ENCODE measurements at places on chromosomes 7 and 10.
A peak's percentile ranks its signal among the peaks of the same experiment; 100 is the strongest.

DNA sequence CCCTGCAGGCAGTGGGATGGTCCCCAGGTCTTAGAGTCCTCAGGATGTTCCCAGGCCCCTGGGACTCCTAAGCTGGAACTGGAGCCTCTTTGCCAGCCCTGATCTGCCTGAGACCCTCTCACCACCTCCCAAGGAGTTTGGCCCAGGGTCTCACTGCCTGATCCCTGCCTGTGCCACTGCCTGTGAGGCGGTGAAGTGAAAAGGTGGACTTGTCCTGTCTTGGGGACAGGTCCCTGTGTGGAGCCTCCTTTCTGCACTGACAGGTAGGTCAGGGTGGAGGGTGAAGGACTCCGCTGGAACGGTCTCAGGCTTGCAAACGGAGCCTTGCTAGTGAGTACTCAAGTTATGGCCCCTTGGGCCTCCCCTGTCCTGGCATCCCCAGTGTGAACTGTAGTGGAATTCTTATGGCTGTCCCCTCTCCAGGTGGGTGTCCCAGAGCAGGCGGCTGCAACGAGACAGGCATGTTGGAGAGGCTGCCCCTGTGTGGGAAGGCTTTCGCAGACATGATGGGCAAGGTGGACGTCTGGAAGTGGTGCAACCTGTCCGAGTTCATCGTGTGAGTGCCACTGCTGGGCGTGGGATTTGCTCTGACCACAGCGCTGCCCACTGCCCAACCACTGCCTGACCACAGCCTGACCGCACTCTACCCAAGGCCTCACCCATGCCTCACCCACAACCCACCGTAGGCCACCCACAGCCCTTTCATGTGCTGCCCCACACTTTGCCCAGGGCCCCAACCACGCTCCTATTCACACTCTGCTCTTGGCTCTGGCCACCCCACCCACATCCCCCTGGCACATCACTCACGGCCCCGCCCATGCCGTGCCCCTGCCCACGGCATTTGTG, 19.5 kb downstream of the RAMP3 start:
- no peak for DNase-seq

DNA sequence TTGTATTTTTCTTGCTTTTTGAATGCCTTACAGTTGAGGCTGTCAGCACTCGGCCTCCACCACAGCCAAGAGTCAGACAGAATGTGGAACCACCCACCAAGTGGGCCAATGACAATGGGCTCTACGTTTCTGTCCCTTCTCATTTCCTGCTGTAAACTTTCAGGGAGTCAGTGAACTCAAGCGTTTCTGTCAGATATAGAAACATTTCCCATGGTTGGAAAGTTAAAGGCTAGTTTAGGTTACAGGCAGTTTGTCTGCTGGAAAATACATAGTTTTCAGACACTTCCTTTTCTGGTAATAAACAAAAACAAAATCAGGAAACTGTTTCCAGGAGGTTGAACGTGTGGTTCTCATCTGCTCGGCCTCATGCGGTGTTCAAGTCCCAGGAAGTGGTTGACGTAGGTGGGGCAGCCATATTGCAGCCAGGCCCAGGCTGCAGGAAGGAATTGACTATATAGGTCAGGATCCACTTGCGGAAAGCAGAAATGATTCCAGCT, 245.1 kb downstream of the CAMK1D start:
- no peak for DNase-seq

- no peak for DNase-seq
Measured at GRCh38 chr7:41915871-41916270, 213.0 kb upstream of the INHBA start.

DNA sequence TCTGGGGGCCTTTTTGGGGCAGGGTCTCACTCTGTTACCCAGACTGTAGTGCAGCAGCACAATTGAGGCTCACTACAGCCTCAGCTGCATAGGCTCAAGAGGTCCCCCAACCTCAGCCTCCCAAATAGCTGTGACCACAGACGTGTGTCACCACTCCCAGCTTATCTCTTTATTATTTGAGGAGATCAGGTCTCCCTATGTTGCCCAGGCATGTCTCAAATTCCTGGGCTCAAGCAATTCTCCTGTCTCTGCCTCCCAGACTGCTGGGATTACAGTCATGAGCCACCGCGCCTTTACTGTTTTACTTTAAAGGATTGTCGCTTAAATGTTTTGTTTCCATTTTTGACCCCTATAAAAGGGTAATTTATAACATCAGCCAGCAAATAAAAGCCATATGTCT, 502.6 kb upstream of the AUTS2 start:
- no peak for DNase-seq

- DNase-seq, result no peak
Measured at GRCh38 chr7:1085266-1085665, 2.6 kb upstream of the GPER1 start.

- no peak for DNase-seq
Measured at GRCh38 chr10:13422800-13423199, 74.7 kb upstream of the SEPHS1 start.

DNA sequence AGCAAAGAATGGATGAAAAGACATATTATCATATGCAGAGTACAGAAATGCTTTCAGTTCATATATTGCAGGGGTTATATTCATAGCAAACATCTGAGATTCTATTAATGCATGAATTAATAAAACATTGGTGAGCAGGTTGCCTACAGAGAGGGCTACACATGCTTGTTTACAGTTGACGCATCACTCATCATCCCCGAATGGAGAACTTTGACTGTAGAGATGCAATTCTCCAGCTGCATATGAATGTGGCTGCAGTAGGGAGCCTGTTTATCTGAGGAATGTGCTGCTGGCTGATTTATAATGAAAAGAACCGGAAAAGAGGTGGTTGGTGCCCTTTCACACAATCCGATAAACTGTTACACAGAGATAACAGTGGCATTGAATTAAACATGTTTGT, 116.5 kb downstream of the GRM3 start:
- DNase-seq, result no peak

DNA sequence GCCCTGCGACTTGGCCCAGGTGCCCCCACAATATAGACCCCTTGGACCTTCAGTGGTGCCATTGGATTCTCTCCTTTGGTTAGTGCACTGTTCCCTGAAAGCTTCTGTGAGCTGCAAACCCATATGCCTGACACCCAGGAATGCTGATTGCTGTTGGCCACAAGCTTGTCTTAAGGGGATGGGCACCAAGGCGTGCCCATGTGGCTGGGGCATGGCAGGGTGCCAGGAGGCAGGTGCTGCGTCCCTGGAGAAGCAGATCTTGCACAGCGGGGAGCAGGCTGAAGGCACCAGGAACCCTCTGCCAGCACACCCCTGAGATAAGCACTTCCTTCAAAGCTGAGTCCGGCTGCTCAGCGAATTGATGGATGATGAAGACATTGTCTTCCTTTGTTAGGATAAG, 411.8 kb downstream of the SDK1 start:
- no peak for DNase-seq

DNA sequence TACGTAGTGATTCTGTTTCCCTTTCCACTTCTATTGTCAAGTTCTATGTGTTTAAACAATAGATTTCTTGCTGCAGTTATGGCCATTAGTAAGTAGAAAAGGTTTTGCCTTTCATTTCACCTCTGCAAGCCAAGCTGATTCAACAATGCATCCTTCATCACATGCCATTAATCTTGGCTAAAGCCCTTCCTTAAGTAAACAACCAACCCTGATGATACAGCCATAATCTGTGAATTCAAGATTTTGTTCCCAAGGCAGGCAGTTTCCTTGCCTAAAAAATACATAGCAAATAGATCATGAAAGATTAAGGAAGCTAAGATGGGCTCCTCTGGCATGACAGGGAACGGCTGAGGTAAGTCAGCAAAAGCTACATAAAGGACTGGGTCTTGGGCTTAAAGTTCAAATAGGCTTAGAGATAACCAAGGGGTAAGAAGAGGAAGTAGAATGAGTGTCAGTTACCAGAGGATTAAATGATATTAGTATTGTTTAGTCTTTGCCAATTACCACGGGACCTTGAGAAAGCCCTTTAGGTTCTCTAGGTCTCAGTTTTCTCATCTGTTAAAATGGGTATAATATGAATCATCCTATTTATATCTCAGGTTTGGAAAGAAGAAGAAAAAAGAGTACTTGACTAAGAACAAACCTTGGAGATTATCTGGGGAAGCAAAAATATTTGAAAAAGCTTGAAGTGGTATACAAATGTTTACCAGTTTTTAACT, 35.9 kb upstream of the ANK3 start:
- DNase-seq, result no peak

- DNase-seq, result no peak
Measured at GRCh38 chr10:48550977-48551376, 53.9 kb downstream of the ARHGAP22 start.

DNA sequence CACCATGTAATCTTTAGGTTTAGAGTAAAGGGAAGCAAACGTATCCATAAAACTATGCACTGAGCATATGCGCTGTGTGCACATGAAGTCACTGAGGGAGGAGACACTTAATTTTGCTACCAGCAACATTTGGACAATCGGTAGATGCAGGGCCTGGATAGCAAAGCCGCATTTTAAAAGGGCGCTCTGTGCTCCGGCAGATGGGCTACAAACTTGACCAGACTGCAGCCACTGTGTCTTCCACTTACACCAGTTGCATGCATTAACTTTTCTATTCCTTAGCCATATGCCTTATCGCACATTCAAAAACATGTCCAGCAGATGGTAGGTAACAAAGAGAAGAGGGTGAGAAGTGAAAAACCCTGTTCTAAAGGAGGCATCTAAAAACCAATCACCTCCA, 18.3 kb downstream of the FAM171A1 start:
- no peak for DNase-seq

DNA sequence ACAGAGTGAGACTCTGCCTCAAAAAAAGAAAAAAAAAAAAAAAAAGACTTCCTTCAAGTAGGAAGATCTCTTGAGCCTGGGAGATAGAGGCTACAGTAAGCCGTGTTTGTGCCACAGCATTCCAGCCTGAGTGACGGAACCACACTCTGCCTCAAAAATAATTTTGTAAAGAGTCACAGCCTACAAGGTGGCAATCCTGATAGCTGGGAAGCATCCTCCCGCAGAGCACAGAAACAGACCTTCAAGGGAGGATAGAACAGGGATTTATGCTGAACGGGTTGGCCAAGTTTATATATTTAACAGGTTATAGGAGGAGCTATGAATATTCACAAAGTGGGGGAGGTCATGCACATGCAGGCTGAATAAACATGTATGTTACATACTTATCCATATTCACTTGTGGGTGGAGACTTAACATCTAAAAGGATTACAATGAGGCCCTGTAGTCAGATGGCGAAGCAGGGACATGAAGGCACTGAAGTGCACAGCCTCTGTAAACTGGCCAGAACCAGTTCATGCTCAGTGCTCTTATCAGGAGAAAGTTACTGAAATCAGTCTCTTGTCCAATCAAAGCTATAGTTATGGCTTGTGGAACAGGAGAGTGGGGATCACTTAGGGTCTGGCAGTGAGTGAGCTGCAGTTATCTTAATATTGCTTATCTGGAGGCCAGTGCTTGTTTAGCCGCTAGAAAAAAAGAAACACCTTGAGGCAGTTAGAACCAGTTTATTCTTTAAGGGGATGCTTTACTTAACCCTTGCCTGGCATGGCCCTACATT, 6.8 kb downstream of the LMBR1 start:
- DNase-seq, result no peak

GRCh38 chr7:80945976-80946375, 27.1 kb upstream of the SEMA3C start:
- DNase-seq, result no peak

DNA sequence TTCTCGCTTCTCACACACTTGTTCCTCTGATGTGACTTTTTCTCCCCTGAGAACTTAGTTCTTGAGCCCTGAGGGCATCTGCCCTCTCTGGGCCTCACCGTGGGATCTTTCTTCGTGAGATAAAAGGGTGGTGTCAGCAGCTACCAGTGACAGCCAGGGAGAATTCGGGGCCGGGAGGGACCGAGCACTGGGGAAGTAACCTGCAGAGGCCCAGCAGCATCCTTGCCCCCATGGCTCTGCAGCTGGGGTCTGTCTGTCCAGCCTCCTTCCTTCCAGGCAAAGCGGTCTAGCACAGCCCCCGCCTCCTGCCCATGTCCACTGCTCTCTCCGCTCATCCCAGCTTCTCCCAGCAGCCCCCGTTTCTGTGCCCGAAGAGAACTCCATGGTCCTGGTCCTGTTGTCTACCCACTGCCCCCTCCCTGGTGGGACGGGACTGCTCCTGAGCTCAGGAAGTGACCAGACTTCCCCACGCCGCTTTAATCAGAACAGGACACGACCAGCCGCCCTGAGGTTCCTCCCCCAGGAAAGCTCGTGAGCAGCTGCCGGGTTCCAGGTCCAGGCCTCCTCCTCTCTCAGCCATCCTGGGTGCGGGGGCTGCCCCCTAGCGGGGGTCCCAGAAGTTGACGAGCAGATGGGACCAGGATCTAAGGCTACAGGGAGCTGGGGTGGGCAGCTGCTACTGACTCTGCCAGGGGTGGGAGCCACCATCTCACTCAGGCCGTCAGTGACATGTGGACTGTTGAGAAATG, 187.5 kb downstream of the WDR37 start:
- no peak for DNase-seq

DNA sequence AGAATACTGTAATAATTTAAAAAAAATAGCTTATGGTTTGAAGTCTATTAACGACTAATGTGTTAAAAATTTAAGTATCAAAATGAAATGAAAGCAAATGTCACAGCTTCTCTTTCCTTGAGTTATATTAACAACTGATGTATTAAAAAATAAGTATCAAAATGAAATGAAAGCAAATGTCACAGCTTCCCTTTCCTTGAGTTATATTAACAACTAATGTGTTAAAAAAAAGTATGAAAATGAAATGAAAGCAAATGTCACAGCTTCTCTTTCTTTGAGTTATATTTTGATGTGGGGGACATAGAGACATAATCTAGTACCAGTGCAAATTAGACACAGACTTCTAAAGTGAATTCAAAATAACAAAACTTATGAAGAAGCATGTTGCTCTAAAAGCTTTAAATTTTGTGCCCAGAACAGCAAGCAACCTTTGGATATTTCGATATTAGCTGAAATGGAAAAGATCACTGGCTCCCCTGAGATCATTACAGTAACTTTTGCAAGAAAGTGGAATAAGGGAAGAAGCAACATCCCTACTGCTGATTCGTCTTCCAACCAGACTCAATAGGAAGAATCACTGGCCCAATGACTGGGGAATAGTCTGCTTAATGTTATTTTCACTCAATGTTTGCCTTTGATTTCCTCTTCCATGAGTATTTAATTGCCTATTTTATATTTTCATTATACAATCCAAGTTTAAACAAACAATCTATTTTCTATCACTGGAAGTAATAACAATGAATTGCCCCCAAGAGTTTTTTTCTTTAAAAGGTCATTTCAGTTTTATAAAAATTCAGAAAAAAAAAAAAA, 8.0 kb downstream of the SKAP2 start:
- DNase-seq, result no peak

- peak; percentile 35 for DNase-seq
Measured at GRCh38 chr7:6271694-6272440, 557 bp downstream of the CYTH3 start.

- DNase-seq, result no peak
Measured at GRCh38 chr7:36710186-36710791, 14.0 kb downstream of the AOAH start.
